ENCODE measurements at places on chromosomes 3 and 15. TPM values are rescaled to one million over a fixed set of nuclear protein-coding genes. Genes with fewer than 3 reads are reported as not detected.

Gene EXD1
- 0.40 TPM for total RNA-seq

Gene EID1
- 470 TPM for total RNA-seq

Gene ZIC1
- 514 TPM for total RNA-seq

Gene CSTA
- 6.3 TPM for total RNA-seq

Gene ATP2B2
- 94.5 TPM for total RNA-seq

Gene STAC
- total RNA-seq, result 27.9 TPM

DNA sequence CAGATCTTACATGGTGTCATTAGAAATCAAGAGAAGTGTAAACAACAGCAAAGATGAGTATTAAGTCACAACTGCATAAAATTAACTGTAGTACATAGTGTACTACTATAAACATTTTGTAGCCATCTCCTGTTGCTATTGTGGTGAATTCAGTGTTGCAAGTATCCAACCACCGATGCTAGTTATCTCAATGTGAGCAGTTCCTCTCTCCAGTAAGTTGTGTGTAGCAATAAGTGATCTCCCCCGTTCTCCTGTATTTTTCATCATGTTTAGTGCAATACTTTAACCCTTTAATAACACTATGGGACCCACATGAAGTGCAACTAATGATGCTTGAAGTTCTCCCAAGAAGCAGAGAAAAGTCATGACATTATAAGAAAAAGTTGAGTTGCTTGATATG lies 264.7 kb upstream of the KCNH8 start:
- DNase-seq, result no peak

DNA sequence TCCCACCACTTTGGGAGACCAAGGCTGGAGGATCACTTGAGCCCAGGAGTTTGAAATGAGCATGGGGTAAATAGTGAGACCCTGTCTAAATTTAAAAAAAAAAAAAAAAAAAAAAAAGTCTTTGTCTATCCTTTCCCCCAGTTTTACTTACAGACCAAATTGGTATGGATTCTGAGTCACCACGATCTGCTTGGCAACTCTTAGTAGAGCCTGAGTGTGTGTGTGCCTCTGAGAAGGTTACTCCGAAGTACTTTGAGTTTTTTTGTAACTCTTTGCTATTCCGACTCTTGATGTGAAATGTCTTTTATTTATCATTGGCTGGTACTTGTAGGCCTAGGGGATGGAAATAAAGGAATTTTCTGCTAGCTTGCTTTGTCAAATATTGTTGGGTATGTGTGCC lies 63.3 kb downstream of the RBM6 start:
- DNase-seq, result no peak

DNA sequence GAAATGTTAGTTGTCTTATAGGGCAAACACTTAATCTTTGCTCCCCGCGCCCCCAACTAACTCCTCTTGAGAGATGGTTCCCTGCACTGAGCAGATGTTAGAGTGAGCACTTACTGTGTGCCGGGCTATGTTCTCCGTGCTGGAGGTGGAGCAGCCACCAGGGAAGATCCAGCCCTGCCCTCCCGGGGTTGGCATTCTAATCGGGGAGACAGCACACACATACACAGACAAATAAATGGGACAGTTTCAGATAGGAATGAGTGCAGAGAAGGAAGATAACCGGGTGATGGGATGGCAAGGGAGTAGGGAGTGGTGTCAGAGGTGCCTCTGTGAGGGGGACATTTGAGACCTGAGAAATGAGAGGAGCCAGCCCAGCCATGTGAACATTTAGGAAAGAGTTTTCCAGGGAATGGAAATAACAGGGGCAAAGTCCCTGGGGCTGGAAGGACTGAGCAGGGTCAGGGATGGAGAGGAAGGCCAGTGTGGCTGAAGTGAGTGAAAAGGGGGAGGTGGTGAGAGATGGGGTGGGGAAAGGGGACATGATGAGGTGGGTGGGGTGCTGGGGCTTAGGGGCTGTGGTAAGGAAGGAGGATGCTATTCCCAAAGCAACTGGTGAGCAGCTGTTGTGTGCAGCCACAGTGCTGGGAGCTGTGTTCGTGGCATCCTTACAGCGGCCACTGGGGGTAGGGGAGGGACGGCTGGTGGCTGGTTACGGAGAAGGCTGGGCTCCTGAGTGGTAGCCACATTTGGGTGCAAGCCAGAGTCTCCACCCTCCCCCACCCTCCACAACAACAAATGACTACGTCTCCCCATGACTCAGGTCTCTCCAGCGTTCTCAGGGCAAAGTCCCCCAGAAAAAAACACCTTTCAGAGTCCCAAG lies 15.4 kb upstream of the FGD5 start:
- DNase-seq, result no peak

DNA sequence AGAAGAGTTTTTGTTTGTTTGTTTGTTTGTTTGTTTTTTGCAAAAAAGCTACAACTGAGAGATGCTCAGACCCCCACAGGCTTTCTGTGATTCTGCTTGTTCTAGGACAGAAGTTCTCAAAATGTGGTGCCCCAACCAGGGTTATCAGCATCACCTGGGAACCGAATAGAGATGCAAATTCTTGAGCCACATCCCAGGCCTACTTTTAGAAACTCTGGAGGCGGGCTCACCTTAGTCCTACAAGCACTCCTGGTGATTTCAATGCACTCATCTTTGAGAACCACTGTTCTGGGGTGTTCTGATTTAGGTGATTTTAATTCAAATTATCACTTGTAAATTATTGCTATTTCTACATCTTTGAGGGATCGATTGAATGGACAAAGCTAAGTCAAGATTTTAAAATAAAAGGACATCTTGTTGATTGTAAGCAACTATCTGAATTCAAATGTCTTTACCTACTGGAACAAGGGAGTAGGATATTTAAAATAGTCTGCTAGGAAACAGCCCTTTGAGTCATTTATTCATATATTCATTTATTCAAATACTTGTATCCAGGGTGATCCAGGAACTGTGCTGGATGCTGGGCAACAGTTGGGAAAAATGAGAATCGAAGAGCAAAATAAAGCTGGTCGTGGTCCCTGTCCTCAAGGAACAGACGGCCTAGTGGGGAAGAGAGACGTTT lies 44.7 kb upstream of the CADPS start:
- no peak for DNase-seq

GRCh38 chr15:53196242-53196641 lies 406.1 kb upstream of the ONECUT1 start:
- no peak for DNase-seq

DNA sequence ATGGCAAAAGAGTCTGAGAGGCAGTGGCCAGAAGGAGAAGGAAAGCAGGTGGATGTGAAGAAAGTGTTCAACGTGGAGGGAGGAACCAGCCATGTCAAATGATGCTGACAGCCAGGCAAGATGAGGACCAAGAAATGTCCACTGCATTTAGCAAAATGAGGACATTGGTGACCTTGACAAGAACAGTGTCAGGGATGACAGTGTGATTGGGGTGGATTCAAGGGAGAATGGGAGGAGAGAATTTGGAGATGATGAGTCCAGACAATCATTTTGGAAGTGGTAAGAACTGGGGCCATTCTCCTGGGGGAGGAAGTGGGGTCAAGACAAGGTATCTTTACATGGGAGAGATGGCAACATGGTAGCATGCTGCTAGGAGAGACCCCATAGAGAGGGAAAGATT lies 47.4 kb downstream of the CPN2 start:
- DNase-seq, result no peak

GRCh38 chr15:100230784-100231183 lies 111.0 kb downstream of the ADAMTS17 start:
- no peak for DNase-seq

DNA sequence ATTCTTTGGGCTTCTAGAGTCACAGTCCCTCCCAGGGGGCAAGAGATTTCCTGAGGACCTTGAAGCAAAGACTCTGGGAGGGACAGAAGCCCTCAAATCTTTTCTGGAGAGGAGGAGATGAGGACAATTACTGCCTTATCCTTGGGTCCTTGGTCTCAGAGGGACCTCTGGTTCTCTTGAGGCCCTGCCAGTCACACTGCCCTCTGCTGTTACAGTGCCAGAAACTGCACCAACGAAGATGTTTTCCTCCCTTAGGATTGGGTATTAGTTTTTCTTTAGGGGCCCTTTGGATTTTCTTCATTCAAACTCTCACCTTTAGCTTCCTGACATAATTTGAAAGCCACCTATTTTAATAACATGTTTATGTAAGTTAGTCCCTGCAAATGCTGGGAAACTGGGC lies 58.2 kb upstream of the SCN5A start:
- no peak for DNase-seq

DNA sequence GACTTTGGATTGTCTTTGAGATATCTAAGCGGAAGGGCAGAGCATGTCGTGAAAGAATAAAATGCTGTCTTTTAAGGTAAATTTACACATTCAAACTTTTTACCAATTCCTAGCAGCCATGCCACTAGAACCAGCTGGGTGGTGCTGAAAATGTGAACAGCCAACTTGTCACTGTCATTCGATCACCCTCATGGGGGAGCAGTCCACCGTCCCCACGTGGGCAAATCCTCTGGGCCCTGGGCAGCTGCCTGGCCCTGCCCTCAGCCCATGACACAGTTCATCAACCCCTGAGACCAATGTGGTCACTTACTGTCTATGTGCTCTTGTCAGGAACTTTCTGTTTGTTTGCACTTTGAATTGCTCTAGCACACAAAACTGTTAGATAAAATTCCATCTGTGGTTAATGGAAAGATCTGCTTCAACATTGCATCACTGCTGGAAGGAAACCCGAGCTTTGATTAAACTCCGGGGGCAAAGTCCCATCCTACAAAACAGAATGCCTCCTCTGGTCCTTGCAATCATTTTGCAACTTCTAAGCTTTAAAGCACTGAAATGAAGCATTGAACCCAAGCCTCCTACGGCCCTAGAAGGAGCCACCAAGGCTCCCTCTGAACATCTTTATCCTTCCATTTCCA lies 50.1 kb downstream of the PCSK6 start:
- DNase-seq, result no peak

- no peak for DNase-seq
Measured at GRCh38 chr3:189122526-189123205, 49.1 kb upstream of the TPRG1 start.

DNA sequence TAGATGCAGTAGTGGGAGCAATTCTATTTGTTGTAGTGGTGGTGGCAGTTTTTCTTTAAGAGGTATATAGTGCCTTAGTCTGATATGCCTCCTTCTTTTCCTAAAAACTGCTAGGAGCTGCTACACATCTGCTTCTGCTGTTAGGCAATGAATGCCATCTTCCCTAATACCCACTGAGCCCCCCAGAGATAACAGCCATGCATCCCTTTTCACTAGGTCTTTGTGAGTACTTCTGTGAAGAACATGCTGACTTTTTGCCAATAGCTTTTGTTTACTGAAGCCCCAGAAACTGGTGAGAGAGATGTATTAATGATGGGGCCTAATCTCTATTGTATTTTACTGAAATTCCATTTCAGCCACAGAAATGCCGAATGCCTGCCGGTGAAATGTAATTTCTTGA lies 92.6 kb upstream of the CHL1 start:
- DNase-seq, result no peak

DNA sequence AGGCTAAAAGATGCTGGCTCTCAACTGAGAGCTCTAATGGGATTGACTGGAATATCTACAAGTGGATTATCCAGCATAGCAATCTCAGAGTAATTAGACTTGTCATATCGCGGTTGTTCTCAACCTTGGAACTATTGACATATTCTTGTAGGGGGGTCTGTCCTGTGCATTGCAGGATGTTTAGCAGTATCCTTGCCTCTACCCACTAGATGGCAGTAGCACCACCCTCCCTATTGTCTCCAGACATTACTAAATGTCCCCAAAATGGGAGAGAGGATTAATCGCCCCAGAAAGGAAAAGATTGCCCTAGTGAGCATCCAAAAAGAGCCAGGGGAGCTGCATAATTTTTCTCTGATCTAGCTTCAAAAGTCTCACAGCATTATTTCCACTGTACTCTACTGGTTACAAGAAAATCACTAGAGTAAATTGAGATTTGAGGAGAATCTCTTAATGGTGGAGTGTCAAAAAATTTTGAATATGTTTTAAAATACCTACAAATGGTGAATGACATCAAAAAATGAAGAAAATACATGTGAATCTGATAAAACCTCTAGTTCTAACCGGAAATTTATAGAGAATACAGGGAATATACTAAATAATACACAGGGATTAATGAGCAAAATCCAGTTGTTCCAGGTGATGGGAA lies 388.2 kb upstream of the AGTR1 start:
- DNase-seq, result no peak

DNA sequence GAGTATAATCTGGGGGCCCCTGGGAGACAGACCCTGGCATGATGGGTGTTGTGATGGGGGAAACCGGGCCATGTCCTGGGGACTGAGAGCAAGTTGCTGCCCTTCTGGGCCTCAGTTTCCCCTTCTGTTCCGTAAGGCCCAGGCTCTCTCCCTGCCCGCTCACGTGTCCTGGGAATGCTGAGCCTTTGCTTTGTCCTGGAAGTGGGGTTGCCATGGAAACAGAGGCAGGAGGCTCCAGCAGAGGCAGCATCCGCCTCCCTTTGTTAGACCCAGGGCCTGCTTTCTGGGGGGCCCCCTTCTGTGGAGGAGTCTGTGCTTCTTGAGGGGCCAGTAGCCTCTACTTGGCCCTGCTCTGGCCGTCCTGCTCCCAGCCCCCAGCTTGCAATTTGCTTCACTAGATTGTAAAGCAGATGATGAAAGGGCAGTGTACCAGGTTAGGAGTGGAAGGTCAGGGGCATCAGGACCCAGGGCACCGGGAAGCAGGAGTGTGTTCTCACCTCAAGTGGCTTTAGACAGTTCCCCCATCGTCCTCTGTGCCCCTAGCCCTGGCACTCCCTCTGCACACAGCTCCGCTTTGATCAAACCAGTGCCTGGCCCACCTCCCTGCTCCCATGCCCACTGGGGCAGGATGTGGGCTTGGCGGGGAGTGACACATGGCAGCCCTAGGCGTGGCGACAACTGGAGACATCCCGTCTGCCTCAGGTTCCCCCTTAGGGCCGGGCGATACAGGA lies 105.6 kb downstream of the FBLN2 start:
- DNase-seq, result peak; percentile 83

DNA sequence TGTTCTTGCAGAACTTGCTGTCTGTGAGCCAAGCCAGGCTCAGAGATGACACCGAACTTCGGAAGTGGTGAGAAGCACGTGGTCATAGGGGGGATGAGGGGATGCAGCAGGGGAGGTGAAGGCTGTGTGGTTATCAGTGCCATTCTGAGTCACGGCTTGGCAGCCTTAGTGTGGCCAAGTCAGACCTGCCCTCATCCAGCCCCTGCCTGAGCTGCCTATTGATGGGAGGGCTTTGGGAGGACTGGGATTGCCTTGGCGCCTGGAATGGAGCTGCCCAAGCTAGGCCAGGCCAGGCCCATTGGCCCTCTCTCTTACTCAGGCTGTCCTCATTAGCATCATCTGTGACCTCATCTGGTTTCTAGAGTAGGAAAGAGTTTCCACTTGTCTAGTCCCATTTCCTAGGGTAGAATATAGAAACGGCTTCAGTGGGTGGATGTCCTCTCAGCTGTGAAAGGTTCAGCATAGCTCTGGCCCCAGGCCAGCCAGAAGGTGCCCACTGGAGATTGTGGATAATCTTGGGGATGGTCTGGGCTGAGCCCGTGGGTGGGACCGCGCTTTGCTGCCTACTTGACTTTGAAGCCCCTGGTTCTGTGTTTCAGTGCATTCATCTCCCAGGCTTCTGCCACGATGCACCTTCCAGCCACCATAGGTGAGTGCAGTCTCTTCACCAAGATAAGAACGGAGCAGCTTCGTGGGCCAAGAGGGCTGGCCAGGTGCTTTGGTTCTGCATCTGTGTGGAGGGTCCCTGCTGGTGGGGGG lies 7.2 kb downstream of the FAH start:
- DNase-seq, result no peak
